ENCODE measurements at places on chromosomes 3 and 15.

- no peak for DNase-seq
Measured at GRCh38 chr15:90955624-90956273, 1.1 kb downstream of the RCCD1 start.

GRCh38 chr3:185928496-185928895, 9.3 kb downstream of the TRA2B start:
- no peak for DNase-seq

GRCh38 chr3:5022966-5023776, 43.9 kb downstream of the BHLHE40 start:
- DNase-seq = no peak

DNA sequence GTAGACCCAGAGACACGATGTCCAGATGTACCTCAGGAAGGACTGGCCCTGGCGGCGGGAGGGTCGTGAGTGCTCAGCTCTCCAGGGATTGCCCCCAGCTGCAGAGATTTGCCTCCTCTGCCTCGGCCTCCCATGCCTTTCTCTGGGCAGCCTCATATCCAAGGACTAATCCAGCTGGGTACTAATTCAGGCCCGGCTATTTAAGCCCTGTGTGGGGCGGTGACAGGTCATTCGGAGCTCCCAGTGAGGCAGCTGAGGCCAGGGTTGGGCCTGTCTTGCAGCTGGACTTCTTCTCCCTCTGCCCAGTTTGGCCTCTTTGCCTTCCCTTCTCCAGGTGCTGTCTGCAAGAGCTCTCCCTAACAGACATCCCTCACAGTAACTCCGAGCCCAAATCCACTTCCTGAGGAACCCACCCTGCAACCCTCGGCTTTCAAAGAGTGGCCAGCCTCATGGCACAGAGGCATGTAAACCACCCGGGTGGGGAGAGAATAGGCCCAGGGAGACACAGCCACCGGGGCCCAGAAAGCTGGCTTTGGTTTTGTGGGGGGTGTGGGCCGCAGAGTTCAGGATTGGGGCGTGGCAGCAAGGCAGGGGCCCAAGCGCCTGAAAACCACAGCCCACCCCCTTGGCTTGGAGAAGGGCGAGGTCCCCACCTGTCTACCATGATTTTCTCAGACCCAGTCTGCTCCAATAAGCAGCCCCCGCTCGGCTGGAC, 85.8 kb downstream of the PPCDC start:
- no peak for DNase-seq

- DNase-seq = no peak
Measured at GRCh38 chr3:63874769-63875168, 11.1 kb downstream of the ATXN7 start.

DNA sequence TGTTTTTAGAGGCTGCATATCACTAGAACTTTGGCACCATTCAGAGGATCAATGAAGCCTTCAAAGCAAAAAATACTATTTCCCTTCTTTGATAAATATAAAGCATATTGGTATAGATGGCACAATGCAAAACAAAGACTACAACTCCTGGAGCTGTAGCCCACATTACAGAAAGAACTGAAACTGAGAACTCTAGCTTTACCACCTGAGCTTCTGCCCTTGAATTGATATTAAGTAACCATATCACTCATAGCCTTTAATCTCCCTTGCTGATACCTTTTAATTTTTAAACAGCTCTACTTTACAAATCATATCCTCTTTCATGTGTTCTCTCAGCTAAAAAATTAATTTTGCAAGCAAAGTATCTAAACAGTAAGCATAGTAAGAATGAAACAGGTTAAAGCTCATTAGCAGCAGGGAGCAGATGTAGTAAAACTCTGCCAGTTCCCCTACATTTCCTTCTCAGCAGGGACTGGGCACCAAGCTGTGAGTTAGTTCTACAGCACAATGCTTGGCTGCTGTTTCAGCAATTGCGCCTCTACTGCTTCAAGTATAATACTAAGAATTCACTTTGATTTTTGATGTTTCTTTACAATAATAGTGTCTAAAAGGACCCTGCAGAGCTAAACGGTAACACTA, 97.9 kb upstream of the NANOGP8 start:
- DNase-seq = no peak

DNA sequence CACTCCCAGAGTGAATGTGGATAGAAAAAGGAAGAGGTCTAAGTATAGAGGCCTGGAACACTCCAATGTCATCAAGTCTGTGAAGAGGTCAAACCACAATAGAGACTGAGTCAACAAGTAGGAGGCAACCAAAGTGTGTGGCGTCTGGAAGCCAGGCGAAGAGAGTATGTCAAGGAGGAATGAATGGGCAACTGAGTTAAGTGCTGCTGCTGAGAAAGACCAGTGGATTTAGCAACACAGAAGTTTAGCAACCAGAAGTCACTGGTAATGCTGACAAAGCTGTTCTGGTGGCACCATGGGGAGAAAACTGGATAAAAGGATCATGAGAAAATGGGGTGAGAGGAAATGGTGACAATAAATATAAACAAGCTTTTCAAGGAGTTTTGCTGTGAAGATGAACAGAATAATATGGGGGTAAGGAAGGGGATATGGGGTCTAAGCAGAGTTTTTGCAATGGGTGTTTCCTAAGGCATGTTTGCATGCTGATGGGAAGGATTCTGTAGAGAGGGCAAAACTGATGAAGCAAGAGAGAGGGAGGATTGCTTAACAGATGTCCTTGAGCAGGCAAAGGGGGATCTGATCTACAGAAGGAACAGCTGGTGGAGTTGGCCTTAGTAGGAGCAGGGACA, 38.4 kb downstream of the PCOLCE2 start:
- DNase-seq = no peak

Data from esophagus squamous epithelium (tissue), 5 donors.